ENCODE measurements at places on chromosomes 1 and 21.

DNA sequence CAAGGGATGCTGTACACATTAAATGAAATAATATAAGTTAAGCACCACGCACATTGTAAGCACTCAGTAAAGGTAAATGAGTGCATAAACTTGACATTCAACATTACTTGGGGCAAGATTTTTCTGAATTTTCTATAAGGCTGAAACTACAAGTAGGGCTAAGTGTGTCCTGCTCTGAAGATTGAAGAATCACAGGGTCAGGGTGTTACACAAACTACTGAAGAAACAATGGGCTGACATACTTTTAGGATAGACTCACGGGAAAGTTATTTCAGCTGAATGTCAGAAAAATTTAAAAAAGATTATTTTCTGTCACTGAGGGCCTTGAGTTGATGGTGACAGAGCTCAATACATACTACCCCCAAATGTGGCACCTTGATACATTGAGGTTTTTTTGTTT, 644.2 kb upstream of the PLXNA2 start:
- no peak for DNase-seq

DNA sequence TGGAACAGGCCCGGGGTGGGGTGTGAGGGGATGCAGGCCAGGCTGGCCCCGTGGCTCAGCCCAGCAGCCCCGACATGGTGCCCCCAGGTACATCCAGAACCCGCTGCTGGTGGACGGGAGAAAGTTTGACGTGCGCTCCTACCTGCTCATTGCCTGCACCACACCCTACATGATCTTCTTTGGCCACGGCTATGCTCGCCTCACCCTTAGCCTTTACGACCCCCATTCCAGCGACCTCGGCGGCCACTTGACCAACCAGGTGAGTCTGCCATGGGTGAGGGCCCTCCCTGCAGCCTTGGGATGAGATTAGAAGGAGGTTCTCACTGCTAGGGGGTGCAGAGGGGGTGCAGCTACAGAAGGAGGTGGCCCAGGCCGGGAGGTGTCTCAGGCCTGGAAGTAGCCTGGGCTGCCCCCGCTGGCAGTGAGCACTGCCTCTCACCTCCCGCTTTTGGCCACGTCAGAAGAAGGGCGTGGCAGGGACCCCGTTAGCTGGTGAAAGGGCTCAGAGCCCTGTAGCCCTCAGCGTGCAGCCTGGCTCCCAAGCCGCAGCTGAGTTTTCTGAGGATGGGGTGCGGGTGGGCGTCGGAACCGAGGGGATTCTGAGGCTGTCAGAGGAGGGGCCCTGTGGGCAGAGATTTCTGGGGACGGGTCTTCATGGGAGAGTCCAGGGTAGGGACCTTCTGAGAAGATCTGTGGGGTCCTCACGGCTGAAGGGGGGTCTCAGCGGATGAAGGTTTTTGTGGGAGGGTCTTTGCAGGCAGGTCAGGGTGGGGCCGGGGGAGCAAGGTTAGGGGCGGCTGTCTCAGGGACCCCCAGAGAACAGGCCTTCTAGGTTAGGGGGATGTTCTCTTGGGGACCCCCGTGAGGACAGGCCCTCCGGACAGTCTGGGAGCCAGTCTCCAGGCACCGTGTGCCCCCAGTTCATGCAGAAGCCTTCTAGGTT, 10.4 kb downstream of the TTLL10 start:
- DNase-seq: no peak

DNA sequence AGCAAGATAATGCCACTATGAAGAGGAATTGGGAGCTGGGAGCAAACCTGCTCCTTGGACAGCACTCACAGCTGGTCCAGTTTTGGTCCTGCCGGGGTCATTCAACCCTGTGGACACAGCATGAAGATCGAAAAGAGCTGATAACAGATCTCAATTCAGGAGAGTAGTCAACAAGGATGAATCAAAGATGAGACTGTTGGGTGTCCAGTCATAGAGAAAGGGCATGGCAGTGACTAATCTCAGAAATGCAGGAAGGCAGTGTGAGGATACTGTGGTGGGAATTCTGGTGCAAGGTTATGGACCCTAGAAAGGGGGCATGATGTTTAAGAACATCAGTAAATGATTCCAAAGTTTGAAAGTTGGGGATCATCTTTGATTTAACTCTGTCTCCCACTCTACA, 261.4 kb upstream of the ZP4 start:
- DNase-seq: no peak

DNA sequence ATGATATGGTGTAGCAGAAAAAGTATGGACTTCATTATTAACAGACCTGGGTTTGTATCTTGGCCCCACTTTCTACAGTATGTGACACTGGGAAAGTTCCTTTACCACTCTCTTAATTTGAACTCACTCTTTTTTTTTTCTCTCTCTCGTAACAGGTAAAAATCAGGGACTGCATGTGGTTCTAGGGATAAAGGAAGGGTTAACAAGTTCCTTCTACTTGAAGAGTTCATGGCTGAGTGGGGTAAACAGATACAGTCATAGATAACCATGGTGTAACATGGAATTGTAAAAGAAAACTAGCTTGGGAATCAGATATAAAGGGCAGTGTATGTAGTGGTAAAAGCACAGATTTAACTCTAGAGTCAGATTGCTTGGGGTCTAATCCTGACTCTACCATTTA, 21.2 kb downstream of the ZYG11B start:
- DNase-seq: no peak

DNA sequence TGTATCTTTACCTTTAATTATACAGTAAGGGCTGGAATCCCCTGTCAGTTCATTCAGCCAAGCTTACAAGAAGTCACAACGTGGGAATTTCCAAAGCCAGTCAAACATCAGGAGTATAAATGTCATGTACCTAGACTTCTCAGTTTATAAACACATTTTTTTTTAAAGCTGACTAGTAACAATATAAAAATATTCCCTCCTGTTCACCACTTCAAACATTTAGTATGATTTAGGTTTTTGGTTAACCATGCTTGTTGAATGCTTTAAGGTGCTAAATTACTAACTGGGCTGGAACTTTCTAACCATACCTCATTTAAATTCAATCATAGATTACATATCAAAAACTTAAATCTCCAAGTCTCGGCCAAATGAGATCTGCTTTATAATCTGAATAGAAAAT, 44.0 kb downstream of the JAK1 start:
- DNase-seq: no peak

- no peak for DNase-seq
Measured at GRCh38 chr1:234697015-234697414, 87.0 kb upstream of the IRF2BP2 start.

- no peak for DNase-seq
Measured at GRCh38 chr1:41448821-41449220, 35.7 kb downstream of the EDN2 start.

DNA sequence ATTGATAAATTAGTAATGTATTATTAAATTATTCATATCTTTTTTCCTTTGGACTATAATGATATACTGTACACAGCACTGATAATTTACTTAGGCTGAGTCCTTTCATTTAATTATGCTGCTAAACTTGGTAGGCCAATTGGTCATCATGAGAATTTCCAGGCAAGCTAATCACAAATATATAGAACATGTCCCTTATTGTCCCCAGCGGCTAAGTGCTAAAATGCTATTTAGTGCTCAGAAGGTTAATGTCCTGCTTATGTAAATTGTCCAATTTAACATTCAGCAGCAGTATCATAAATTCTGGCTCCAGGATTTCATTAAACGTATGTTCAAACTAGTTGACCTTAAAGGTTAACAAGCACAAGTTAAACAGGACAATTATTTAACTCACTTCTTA, 30.0 kb upstream of the RRP15 start:
- no peak for DNase-seq

- DNase-seq: no peak
Measured at GRCh38 chr1:186046437-186047211, 312.4 kb downstream of the HMCN1 start.

DNA sequence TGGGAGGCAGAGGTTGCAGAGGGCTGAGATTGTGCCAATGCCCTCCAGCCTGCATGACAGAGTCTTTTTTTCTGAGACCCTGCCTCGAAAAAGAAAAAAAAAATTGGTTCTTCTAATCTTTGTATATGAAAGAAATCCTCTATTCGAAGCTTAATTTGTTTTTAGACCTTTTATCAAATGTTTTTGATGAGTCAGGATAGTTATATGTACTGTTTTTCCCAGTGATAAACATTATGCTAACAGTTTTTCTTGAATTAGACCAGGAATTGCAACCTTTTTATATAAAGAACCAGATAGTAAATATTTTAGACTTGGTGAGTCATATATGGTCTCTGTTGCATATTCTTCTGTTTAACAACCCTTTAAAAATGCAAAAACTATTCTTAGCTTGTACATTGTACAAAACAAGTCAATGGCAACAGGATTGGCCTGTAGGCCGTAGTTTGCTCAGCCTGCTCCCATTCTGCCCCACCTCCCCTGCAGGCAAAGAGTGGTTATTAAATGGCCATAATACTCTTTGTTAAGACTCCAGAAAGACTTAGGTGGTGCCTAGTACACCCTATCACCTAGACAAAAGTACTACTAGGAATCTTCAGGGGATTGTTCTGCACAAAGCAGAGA, 45.2 kb downstream of the LYST start:
- no peak for DNase-seq

GRCh38 chr1:160779626-160780397, 16.2 kb upstream of the LY9 start:
- DNase-seq: peak; percentile 33

GRCh38 chr1:155976913-155977689, 1.2 kb downstream of the ARHGEF2 start:
- DNase-seq: no peak

DNA sequence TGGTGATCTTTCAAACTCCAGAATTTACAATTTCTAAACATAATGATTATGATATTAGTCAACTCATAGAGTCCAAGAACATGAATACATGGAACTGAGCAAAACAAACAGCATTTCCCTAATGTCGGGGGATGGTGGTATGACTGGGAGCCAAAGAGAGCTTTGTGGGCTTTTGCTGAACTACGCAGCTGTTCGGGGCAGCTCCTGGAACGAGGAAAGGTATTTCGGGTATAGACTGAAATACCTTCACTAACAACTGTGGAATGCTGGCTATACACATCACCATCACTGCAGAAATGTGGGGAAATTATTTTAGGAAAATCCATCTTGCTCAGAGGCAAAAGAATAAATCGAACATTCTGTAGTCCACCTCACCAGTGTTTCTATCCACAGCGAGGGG, 30.2 kb upstream of the VPS26C start:
- no peak for DNase-seq

DNA sequence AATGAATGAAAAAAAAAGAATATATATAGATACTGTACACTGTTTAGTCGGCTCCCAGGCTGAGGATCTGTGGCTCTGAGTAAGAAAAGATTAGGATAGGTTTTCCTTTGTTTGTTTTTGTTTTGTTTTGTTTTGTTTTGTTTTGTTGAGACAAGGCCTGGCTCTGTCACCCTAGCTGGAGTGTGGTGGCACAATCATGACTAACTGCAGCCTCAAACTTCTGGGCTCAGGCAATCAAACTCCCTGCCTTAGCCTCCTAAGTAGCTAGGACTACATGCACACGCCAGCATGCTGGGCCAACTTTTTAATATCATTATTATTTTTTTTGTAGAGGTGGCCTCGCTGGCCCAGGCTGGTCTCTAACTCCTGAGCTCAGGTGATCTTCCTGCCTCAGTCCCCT, 87.9 kb upstream of the PTBP2 start:
- DNase-seq: no peak

DNA sequence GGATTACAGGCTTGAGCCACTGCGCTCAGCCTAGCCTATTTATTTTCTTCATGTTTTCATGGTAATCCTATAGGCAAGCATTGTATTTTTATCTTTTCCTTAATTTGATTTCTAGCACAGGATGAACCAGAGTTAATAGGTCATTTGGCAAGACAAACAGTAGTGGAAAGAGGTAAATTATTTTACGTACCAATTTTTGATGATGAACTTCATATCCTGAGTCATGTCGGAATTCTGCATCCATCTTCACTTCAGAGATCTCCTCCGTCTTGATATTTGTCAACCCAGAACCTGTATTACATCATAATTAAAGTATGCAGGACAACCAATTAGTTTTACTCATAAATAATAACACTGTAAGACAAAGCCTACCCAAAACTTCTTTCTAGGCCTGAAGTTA, 162.6 kb downstream of the GABPA start:
- DNase-seq: no peak

- no peak for DNase-seq
Measured at GRCh38 chr1:92968138-92969032, 7.1 kb upstream of the DIPK1A start.

- no peak for DNase-seq
Measured at GRCh38 chr1:246213036-246213435, 294.0 kb downstream of the SMYD3 start.

- DNase-seq: no peak
Measured at GRCh38 chr1:38117444-38117887, 70.9 kb upstream of the POU3F1 start.

- DNase-seq: peak; percentile 73
Measured at GRCh38 chr1:228275430-228276173, 67.8 kb downstream of the OBSCN start.

DNA sequence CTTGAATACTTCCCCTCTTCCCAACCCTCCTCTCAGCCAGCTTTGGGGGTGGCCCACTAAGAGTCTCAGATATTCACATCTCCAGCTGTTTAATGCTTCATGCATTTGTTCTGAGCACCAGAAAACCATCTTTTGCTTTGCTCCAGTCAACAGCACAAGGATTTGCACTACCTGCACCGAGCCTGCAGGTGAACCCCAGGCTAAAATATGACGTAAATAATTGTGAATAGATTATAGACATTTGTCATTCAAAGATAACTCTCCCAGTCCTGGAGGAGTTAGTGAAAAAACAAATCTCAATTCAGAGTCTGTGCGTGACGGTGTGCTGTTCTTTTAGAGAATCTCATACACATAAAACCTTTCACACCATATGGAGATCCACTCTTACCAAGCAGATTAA, 7.4 kb downstream of the CD247 start:
- DNase-seq: no peak

GRCh38 chr1:172478485-172478884, 34.6 kb upstream of the PIGC start:
- DNase-seq: no peak

DNA sequence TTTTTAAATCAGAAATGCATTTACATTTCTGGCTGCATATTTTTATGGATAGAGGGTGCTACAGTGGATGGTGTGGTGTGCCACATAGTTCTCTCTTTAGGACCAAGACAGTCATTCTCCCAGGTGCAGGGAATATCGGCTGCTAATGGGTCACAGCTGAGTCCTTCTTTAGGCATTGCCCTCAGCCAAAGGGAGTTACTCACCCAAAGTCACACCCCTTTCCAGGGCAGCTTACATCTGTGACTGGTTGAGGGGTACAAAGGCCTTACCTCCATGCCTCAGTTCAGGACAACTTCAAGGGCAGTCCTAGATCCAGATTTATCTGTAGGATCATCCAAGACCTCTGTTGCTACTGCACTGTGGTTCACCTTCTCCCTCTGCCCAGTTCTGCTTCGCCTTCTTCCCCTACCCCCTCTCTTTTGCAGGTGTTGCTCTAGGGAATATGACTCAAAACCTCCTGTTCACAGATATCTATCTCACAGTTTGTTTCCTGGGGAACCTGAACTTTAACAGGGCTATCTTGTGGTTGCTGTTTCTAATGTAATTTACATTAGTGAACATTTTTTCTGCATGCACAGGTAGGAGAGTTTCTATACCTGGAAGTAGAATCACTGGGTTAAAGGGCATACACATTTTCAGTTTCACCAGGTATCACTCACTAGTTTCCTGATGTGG, 413.9 kb downstream of the RPS6KC1 start:
- no peak for DNase-seq

Data from H1 (cell line).